Astrocyte of the spinal cord (primary cell): ENCODE measurements at places on chromosomes 5 and 9.

DNA sequence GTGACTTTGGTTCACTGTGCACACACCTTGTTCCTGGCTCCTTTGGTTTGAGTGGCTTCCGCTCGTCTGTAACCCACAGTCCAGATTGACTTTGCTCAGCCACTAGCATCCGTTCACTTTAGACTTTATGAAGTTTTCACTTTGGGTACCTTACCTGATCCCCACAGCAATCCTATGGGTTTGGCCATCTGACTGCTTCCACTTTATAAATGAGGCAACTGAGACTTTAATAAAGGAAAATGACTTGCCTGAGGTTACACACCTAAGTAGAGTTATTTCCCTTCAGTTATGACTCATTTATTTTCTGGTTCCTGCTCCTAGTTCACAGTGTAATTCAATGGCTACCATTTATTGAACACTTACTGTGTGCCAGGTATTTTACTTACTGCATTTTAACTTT is 94.2 kb upstream of the SAP30L start:
- DNase-seq, result no peak

- peak; percentile 47 for DNase-seq
Measured at GRCh38 chr5:122311961-122312590, at the start of gene SNCAIP. TSS of gene SNCAIP (plus strand) at chr5:122312237. CDS start at chr5:122391135, 78,898 bp downstream.

DNA sequence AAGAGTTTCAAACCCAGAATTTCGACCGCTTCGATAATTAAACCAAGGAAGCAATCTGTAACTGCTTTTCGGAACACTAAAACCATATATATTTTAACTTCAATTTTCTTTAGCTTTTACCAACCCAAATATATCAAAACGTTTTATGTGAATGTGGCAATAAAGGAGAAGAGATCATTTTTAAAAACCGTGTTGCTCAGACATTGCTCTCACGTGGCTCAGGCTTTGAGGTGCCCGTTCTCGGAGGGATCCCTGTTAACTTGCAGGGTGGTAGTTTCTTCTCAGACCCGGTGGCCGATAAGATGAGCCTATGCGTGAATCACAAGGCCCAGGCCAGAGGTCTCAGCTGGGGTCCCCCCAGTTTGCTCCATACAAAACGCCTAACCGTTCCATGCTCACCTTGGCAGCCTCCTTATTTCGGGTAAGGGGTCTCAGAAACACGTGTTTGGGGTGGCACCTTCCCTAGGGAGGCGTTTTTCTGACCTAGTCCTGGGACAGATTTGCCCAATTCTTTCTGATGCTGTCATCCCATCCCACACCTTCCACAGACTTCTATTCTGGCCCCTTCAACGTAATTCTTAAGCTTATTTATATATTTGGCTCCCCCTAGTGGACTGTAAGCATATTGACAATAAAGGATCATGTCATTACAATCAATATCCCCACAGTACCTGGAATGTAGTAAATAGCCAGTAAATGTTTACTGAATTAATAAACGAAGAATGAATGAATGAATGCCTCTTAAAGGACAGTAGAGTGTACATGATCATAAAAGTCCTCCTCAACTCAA is 48.1 kb downstream of the THBS4 start:
- DNase-seq, result peak; percentile 67

GRCh38 chr5:55066277-55066676 is 36.2 kb upstream of the GZMA start:
- no peak for DNase-seq

- DNase-seq, result no peak
Measured at GRCh38 chr5:142901476-142902185, 131.5 kb downstream of the ARHGAP26 start.

- DNase-seq, result peak; percentile 82
Measured at GRCh38 chr9:14353222-14354056, 39.5 kb upstream of the NFIB start.

GRCh38 chr5:137405393-137405792 is 93.7 kb downstream of the SPOCK1 start:
- DNase-seq, result no peak

DNA sequence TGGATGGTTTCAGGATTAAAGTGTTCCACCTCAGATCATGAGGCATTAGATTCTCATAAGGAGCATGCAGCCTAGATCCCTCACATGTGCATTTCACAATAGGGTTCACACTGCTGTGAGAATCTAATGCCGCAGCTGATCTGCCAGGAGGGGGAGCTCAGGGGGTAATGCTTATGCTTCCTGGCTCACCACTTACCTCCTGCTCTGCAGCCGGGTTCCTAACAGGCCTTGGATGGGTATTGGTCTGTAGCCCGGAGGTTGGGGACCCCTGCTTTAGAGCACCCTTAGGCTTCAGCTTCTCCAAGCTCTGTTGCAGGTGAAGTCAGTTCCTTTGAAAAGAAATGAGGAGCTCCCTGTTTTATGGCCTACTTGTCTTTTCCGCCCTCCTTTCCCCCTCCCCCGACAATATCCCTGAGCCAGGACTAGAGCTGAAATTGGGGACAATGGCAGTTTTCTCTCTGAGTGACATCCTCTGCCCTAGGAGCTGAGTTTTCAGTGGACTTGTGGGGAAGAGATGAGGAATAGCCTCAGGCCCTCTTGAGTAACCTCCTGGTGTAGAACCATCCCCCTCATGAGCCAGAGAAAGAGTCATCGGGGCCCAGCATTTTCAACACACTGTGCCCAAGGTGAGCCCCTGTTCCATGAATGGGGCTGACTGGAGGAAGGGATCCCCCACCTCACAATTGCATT is 16.2 kb upstream of the MAT2B start:
- no peak for DNase-seq

GRCh38 chr5:107676702-107677101 is 6.0 kb upstream of the EFNA5 start:
- DNase-seq, result no peak

DNA sequence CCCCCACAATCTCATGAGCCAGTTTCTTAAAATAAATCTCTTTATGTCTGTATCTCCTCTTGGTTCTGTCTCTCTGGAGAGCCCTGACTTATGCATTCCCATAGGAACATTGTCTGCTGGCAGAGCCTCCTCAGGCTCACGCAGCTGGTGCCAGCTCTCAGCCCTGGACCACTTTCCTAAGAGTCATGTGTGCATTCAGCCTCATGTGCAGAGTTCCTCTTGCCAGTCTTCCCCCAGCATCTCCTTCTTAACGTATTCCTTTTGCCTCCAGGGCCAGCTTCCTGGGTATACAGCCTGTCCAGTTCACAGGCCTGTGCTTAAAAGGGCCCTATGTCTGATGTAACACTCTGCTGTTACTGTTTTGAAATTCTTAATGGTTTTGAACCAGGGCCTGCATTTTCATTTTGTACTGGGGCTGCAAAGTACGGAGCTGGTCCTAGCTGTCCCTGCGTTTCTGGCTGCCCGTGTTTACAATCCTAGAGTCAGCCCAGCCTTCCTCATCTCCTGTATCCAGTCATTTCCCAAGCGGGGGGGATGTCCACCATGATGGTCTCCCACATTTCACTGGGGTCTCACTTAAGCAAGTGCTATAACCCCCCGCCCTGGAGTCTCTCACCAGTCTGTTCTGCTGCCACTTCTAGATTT is 18.1 kb downstream of the ANKRD33B start:
- DNase-seq, result no peak

GRCh38 chr9:108688676-108689075 is 167.1 kb downstream of the ACTL7B start:
- DNase-seq, result no peak

DNA sequence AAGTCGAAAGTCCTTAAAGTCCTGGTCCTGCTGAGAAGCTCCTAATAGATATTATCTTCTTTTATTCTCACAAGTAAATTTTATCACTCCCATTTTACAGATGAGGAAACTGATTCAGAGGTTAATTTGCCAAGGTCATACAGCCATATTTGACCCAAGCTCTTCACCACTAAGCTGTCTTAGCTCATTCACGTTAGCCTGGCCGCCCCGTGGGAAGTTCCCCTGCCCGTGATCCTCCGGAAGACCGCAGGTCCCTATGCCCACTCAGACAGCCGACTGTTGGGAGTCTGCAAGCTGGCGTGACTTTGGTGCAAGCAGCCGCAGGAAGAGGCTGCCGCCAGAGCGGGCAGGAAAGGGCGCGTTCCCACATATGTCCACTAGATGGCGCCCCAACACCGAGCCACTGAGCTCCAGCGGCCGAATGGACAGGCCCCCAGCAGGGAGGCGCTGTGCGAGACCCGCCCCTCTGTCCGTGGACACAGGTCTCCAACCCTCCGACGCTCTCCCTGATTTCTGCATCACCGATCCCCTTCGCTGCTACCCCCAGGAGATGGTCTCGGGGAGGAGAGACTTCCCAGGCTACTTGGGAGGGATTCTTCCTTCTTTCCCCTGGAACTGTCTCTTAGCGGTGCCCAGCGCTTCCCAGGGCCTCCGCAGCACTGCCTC is 10.0 kb upstream of the ARAP3 start:
- DNase-seq, result peak; percentile 73

DNA sequence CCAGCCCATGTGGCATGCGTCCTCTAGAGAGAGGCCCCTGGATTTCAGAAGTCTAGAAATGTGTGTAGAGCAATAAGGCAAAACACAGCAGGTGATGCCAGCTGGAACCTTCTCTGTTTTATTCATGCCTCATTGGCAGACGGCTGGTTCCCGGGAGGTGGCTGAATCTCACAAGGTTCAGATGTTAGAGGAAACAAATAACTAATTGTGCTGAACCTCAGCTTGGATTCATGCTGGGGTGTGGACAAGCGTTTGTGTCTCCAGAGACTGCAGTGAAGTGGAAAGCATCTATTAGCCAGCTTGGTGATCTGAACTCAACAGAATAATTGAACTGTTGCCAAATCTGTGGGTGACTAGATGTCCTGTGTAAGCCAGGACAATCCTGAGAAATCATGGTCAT is 131.1 kb upstream of the NR4A3 start:
- DNase-seq, result no peak

DNA sequence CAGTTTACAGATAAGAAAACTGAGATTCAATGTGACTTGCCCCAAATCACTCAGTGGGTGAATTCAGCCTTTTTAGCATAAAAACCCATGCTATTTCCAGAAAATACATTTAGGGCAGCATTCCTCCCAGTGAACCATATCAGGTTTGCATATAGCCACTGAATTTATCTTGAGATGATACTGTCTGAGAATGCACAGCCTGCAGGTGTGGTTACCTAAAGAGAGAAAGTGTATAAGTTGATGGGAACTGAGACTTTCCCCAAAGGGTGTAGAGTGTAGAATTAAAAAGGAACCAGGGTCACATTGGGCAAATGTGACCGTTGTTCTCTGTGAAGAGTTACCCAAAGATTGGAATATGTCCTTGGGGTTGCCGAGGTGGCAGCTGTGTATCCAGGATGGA is 100.0 kb upstream of the PIK3R1 start:
- no peak for DNase-seq

DNA sequence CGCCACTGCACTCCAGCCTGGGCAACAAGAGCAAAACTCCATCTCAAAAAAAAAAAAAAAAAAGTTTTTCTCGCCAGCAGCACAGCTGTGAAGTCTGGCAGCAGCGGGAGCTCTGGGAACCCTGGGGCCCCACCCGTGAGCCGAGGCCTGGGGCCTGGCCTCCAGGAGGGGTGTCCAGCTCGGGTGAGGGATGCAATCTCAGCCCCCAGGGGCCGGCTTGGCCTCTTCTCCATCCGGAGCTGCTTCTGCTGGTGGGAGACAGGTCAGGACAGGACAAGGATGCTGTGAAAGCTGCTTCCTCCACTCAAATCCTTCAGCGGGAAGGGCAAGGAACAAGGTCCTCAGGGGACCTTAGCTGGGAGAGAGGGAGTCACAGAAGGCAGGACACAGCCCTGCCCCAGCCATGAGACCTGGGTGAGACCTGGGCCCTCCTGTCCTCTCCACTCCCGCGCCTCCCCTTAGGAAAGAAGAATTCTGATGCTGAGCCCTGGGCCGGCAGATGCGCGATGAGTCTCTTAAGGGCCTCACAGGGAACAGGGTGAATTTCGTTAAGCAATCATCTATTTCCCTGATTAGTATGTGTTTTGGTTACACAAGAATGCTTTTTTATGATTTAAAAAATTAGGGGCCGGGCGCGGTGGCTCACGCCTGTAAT is 30.6 kb downstream of the PLPP7 start:
- DNase-seq, result no peak

- DNase-seq, result no peak
Measured at GRCh38 chr5:78738104-78738503, 89.5 kb upstream of the LHFPL2 start.

- peak; percentile 9 for DNase-seq
Measured at GRCh38 chr5:116075191-116075831, 9.5 kb upstream of the COMMD10 start.

DNA sequence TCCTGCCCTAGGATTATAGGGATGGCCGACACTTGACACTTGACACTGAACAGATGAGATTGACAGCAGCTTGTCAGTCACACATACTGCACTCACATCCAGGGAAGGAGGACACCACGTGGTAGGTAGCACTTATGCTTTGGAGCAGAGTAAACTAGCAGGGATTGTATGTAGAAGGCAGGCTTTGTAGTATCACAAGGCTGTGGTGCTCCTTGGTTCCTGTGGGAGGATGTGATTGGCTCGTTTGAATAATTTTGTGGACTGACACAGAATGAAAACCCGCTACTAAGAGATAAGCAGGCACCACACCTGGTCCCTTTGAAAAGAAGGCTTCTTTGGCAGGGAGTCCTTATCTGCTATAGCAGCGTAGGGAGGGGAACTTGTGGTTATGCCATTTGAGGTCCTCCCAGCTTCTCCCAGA is 63.6 kb upstream of the IL12B start:
- no peak for DNase-seq

GRCh38 chr9:136409557-136410455 is 608 bp downstream of the ENTR1 start:
- DNase-seq, result no peak

DNA sequence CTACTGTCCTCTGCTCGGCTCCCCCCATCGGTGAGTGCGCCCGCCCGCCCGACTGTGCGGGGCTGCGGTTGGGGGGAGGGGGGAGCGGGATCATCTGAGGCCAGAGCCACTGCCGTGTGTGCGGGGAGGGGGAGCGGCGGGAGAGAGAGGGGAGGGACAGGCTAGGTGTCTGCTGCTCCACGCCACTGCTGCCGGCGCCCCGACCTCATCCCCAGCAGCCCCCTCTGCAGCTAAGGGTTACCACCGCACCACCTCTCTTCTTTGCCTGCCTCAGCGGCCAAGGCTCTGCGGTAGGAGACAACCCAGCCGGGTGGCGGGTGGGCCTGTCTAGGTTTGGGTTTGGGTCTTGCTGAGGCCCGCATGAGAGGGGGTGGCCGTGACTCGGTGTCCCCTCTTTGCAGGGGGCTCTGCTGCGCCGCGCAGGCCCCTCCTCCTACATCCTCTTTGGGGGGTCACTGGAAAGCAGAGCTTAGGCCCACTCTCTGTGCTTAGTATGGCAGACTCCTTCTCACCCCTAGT is 670 bp upstream of the PURA start:
- no peak for DNase-seq

GRCh38 chr9:34986540-34987047 is 3.0 kb upstream of the DNAJB5 start:
- DNase-seq, result peak; percentile 18

- DNase-seq, result peak; percentile 79
Measured at GRCh38 chr5:68088302-68088701, 127.3 kb upstream of the PIK3R1 start.

- no peak for DNase-seq
Measured at GRCh38 chr5:139413963-139414362, 10.1 kb upstream of the SPATA24 start.

- no peak for DNase-seq
Measured at GRCh38 chr9:122944960-122945888, 4.4 kb downstream of the RABGAP1 start.
